ENCODE measurements at places on chromosomes 6 and 20.

DNA sequence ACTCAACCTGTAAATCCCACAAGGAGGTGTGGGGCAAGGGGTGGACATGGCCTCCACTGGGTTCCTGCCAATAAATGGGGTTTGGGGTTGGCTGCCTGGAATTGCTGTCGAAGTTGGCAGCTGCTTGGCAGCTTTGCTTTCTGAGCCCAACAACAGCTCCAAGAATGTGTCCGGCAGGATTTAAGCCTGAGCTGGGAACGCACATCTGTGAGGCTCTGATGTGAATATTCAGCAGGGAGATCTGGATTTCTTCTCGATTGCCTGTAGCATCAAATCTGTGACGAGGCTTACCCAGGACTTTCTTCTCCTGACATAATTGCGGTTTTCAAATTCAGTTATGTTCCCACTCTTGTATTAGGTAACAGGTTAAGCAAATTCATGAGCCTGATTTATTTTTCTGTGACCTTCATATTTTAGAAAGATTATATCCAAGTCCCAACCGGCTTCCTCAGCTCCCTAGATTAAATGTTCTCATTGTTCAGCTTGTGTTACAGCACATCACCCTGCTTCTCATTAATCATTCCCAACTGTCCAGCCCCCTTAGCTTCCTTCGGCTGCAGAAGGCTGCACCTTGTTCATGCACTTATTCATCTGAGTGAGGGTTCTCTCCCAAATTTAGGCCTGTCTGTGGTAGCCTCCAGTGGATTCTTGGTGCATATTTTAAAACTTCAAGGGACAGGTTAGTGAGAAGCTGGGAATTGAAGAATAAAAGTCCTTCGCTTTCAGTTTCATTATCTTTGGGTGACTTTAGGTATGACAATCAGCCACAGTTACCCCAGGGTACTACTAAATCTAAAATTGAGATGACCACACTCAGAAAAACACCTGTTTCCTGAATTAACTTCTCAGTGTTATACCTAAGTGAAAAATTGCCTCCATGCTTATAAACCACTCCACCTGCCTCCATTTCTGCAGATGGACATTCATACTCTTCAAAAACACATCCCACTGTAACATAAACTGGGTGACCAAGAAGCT, 310.0 kb downstream of the ESR1 start:
- DNase-seq, result no peak

DNA sequence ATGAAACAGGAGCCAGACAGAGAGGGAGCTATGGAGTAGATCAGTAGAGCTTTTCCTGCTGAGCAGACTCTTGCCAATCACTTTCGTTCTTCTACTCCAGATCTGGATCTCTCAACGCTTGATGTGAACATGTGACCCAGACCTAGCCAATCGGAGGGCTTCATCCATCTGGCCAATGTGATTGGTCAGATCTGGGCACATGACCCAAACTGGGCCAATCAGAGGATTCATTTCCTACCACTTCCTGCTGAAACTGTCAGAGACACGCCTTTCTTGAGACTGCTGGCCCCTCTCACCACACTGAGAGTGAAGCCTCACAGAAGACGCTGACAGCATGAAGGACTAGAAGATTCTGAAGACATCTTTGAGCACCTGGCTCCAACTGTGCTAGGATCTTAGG, 44.2 kb upstream of the ZMYND8 start:
- DNase-seq, result no peak

DNA sequence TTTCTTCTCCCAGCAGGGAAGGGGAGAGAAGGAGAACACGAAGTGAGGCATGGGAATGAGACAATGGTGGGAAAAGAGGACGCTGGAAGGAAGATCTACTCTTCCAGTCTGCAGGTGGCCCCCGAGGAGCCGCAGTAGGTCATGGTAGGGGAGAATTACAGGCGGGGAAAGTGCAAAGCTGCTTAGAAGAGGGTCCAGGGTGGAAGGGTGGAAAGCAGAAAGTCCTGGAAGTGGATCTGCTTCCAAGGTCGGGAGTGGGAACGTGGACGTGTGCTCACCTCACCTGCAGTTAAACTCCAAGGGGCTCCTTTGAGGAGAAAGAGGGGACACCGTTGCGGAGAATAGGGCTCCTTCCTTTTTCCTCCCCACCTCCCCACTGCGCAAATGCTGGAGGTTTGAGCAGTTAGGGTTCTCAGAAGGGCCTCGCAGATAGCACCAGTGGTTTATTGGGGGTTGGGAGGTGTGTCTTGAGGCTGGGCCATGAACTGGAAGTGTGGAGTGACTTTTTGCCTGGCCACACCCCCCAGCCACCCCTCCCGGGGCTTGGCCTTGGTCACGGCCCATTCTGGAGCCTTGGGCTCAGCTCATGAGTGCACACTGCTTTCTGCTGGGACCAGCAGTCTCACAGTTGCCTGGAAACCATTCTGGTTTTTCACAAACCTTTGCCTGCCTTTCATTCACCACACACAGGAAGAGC, 100.4 kb upstream of the MLN start:
- no peak for DNase-seq

GRCh38 chr6:111150577-111150976, 63.3 kb downstream of the SLC16A10 start:
- DNase-seq, result no peak

GRCh38 chr6:72683797-72684196, 61.9 kb downstream of the KCNQ5 start:
- DNase-seq, result no peak

DNA sequence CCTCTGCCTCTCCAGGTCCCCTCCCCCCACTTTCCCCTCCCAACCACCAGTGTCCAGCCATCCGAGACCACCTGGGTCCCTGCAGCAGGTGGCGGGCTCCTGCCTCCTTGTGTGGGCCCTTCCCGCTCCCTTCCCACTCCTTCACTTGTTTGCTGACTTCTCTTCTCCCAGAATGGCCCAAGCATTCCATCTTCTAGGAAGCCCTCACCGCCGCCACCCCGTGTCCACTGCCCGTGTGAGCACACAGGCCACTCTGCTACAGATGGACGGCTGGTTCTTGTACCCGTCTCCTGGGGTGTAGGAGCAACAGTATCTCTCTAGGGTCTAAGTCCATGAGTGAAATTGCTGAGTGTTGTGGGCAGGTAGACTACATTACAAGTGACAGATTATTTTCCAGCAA, 15.0 kb downstream of the BPHL start:
- no peak for DNase-seq

DNA sequence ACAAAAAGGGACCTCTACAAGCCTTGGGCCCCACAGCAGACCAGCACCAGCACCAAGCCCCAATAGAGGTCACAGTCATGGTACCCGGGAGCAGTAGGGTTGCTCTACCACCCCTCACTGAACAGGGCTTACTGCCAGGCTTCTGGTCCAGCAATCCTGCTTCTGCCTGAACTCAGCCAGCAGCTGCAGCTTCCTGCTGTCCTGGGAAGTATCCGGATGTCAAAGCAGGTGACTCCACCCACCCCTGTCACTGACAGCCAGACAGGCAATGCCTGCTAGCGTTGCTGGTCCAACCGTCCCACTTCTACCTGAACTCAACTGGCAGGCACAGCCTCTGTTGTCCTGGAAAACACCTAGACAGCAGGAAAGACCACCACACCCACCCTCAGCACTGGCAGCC, 47.0 kb upstream of the PCSK2 start:
- no peak for DNase-seq

DNA sequence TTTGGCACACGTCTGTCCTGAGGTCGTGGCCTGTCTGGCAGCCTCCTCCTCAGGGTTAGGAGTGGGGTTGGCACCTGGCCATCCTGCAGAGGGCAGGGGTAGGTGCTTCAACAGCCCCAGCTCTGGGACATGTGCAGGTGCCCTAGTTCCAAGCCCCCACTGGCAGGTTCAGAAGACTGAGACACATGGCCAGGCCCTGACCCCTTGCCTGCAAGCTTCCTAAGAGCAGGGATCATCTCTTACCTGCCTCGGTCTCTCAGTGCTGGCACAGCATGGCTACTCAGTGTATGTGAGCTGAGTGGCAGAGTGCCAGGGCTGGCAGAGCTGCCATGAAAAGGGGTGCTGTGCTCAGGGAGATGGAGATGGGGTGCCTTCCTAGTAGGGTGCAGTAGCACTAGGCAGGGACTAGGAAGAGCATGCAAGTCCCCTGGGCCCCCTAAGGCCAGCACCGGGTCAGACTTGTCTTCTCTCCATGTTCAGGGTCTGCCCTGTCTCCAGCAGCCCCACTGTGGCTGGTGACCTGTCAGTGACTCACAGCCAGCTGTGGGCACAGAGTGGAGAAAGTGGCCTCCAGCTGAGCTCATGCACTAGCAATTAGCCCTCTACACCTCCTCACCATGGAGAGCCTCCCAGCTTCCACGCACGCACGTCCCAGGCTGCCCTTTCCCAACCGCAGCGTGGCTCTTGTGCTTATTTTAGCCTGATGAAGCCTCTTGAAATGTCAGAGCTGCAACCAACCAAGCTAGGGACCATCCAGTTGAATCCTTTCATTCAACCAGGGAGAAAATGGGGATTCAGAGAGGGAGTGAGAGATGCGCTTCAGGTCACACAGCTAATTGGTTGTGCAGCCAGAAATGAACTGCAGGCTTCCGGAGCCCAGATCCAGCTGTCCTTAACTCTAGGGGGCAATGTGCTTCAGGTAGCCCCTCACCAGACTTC, 116.6 kb downstream of the MRPL14 start:
- DNase-seq, result no peak

DNA sequence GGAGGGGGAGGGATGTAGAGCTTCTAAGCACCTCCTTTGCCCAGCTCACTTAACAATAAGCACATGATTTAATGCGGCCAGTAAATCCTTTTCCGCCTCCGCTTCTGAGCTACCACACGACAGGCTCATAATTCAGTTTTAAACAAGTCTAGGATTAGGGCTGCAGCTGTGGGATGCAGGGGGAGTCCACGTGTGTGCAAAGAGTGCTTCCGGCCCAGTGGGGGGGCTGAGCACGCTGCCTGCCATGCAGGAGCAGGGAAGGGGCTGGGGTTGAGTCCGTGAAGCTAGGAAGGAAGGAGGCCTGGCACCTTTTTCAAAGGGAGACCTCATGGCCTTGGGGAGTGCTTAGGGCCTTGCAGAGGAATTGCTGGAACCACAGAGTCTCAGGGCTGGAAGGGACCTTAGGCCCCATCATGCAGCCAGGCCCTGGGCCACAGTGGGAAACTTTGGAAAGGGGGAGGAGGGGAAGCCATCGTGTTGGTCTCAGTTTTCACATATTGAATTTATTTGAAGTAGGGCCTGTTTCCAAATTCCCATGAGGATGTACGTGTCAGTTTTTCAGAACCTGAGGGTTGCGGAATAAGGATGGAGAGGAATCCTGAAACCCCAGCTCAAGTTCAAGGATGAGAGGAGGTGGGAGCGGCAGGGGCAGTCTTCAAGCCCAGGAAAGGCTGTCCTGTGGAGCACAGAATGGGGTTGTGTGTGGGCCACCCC, 96.1 kb downstream of the VEGFA start:
- no peak for DNase-seq

- DNase-seq, result no peak
Observed at GRCh38 chr6:40183902-40184301, 249.6 kb upstream of the MOCS1 start.

Data from NCI-H1436 treated with DMSO at 0.1 percent for 48 hours (cell line).